ENCODE measurements at places on chromosomes 7 and 10.

- H3K36me3 ChIP-seq: no peaks in the 10 kb centered on the region
- H3K27ac ChIP-seq: no peak overlapping the region
- H3K27me3 ChIP-seq: no peaks in the 10 kb centered on the region
- DNase-seq: no peak
Measured at GRCh38 chr7:84261509-84261908, 66.9 kb upstream of the SEMA3A start.

GRCh38 chr7:92135052-92135889, 994 bp upstream of the CYP51A1 start:
- peaks cover 39% of the 10 kb centered on the region for H3K4me1 ChIP-seq
- H3K4me3 ChIP-seq: peak overlapping the region; percentile 90
- peaks cover 30% of the 10 kb centered on the region for H3K36me3 ChIP-seq
- peak overlapping the region; percentile 95 for H3K27ac ChIP-seq

- no peak overlapping the region for H3K4me3 ChIP-seq
- H3K4me1 ChIP-seq: no peaks in the 10 kb centered on the region
- H3K27ac ChIP-seq: no peak overlapping the region
Measured at GRCh38 chr7:156984174-156984891, 26.1 kb downstream of the MNX1 start.

DNA sequence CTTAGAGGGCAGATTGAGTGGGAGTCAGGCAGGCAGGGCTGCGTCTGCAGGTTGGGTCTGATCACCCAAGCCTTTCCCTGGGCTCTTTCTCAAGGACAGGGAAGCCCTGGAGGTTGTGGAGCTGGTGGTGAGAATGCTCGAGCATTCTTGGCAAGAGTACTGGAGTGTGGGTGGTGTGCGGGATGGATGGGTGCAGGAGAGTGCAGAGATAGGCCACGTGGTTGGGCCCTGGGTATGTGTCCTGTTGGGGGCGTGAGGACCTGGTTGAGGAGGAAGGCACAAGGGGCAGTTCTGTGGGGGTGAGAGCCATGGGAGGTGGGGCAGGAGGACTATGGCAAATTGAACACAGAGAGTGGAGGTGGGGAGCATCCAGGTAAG, 135.9 kb downstream of the PTPN20 start:
- H3K4me3 ChIP-seq: no peak overlapping the region
- no peak overlapping the region for H3K27ac ChIP-seq
- H3K36me3 ChIP-seq: no peaks in the 10 kb centered on the region
- no peak for DNase-seq

DNA sequence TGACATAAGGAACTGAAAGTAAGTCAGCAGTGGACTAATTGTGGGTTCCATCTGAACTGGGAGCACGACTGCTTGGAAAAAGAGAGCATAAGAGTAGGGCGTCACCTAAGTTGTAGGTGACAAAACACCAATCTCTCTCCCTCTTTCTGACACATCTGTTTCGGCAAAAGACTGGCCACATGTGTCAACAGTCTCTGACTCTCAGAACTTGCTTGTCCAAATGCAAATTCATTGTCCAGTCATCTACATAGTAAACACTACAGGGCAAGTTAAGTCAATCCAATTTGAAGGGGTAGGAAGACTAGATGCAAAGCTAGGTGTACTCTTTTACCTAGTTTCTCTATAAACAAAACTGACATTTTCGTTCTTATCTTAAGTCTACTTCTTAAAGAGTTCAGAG, 87.7 kb downstream of the ZNF438 start:
- H3K4me3 ChIP-seq: no peak overlapping the region
- no peak for DNase-seq
- peaks cover 1% of the 10 kb centered on the region for H3K4me1 ChIP-seq
- H3K36me3 ChIP-seq: peaks cover 28% of the 10 kb centered on the region
- no peak overlapping the region for H3K27ac ChIP-seq

GRCh38 chr7:88092676-88092999, 127.2 kb downstream of the SRI start:
- no peaks in the 10 kb centered on the region for H3K27me3 ChIP-seq
- H3K27ac ChIP-seq: no peak overlapping the region
- peaks cover 3% of the 10 kb centered on the region for H3K4me1 ChIP-seq
- no peak for DNase-seq
- no peak overlapping the region for H3K4me3 ChIP-seq

- peaks cover 5% of the 10 kb centered on the region for H3K27me3 ChIP-seq
- H3K36me3 ChIP-seq: no peaks in the 10 kb centered on the region
- H3K27ac ChIP-seq: no peak overlapping the region
- no peak for DNase-seq
Measured at GRCh38 chr7:33958104-33958503, 52.8 kb downstream of the BMPER start.

GRCh38 chr10:110340816-110341215, 36.1 kb upstream of the SMNDC1 start:
- DNase-seq: no peak
- H3K36me3 ChIP-seq: peaks cover 13% of the 10 kb centered on the region
- H3K4me3 ChIP-seq: no peak overlapping the region
- peaks cover 9% of the 10 kb centered on the region for H3K27me3 ChIP-seq
- H3K4me1 ChIP-seq: peaks cover 34% of the 10 kb centered on the region

DNA sequence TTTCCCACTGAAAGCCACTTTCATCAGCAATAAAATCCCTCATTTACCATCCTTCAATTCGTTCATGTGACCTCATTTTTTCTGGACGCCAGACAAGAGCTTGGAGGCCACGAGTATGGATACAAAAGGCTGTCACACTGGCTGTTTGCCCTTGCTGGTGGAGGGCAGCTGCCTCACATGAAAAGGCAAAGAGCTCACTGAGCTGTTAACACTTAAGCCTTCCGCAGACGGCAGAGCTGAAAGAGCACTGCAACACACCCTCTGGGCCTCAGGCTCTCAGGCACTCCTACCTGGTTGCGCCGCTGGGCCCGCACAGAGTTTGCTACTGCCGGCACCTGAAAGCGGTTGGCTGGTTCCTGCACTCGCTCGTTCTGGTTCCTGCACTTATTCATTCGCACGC, 193.5 kb downstream of the CFTR start:
- H3K27ac ChIP-seq: no peak overlapping the region
- no peak overlapping the region for H3K4me3 ChIP-seq

- no peak for DNase-seq
- peaks cover 19% of the 10 kb centered on the region for H3K4me1 ChIP-seq
- H3K36me3 ChIP-seq: peaks cover 64% of the 10 kb centered on the region
- no peak overlapping the region for H3K27ac ChIP-seq
- H3K27me3 ChIP-seq: no peaks in the 10 kb centered on the region
Measured at GRCh38 chr7:32871624-32872371, 19.8 kb downstream of the KBTBD2 start.

DNA sequence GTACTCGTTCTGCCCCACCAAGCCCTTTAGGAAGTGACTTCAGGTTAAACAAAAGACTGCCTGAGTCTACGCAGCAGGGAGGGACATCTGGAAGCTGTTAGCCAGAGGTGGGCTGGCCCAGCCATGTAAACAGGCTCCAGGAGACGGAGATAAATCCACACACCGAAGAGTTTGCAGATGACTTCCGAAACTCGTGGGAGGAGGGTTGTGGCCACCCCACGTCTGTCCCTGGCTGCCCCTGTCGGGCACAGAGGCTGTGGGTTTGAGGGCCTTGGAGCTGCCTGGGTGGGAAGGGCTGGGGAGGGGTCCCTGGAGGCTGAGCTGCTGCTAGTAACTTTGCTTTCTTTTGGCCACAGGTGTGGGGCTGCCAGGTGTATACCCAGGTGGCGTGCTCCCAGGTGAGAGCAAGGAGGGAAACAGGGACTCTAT, 15.6 kb downstream of the ELN start:
- no peaks in the 10 kb centered on the region for H3K27me3 ChIP-seq
- H3K4me3 ChIP-seq: no peak overlapping the region
- no peak overlapping the region for H3K27ac ChIP-seq
- no peaks in the 10 kb centered on the region for H3K36me3 ChIP-seq
- no peak for DNase-seq

- H3K4me1 ChIP-seq: no peaks in the 10 kb centered on the region
- H3K27me3 ChIP-seq: no peaks in the 10 kb centered on the region
- H3K36me3 ChIP-seq: no peaks in the 10 kb centered on the region
Measured at GRCh38 chr7:82704121-82704520, 260.5 kb upstream of the CACNA2D1 start.

- no peak overlapping the region for H3K27ac ChIP-seq
- no peaks in the 10 kb centered on the region for H3K36me3 ChIP-seq
- DNase-seq: no peak
- H3K4me3 ChIP-seq: no peak overlapping the region
Measured at GRCh38 chr10:45144326-45145070, 143.8 kb downstream of the ZNF22 start.
